Activated CD4-positive, alpha-beta T cell treated with anti-CD3 and anti-CD28 coated beads, Interleukin-2, amount 10 ng/mL, durations not matched to agents 24 days and 14 days (primary cell): ENCODE measurements at places on chromosomes 2 and 18. TPM values are rescaled to one million over a fixed set of nuclear protein-coding genes. Genes with fewer than 3 reads are reported as not detected.
A peak's percentile ranks its signal among the peaks of the same experiment; 100 is the strongest.

RNF144A gene
- total RNA-seq, result 22.1 and 23.0 TPM in 2 replicates

SERPINB13 gene
- not detected in 2 replicates for total RNA-seq

DNA sequence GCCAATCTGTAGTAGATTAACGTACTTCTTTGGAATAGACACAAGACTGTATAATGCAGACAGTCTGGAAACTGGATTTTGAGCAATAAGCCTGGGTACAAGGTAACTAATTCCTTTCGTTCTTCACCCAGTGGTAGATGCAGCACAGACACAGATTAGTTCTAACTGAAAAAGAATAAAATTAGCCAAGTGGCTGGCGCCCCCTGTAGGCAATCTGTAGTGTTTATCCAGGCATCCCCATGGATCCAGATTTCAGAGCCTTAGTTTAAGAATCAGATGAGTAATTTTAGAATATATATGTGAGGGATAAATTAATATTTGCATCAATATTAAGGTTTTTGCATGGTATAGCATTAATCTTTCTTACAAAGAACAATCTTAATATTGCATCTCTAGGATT lies 563.9 kb downstream of the DCC start:
- no peak overlapping the region for H3K4me3 ChIP-seq
- H3K27ac ChIP-seq, result no peak overlapping the region
- H3K4me1 ChIP-seq, result no peaks in the 10 kb centered on the region
- H3K27me3 ChIP-seq, result no peaks in the 10 kb centered on the region

DNA sequence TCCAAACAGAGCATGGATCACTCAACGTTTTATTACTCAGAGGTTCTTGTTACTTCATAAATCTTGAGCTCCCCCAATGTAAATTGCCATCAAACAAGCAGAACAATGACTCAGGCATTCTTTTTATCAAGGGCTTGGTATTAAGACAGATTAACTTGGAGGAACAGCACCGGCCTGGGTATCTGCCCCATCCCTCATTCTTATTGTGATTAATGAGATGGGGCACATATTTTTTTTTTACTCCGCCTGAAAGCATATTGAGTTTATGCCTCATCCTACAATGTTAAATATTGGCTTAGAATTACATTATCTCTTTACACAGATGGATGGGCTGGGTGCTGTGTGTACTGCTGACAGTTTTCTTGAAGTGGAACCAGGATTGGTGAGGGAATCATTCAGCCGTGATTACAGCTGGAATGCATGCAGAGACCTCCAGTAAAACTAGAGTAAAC lies 387.3 kb downstream of the CLIP4 start:
- no peaks in the 10 kb centered on the region for H3K27me3 ChIP-seq
- H3K4me3 ChIP-seq, result no peak overlapping the region
- DNase-seq, result no peak
- no peaks in the 10 kb centered on the region for H3K36me3 ChIP-seq

DNA sequence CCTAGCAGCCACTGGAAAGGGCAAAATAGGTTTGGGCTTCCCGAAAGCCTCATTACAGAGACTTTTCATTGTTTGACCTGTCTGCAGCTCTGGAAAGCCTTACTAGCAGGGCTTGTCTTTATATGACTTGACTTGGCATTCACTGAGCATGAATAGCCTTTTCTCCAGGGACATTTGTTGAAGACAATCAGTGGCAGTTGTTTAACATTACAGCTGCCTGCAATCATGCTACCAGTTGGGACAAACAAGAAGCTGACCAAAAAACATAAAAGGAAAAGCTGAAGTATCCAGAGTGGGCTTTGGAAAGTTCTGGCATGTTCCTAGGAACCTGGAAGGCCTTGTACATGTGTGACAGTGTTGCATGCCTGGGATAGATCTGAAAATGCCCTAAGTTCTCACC lies 121.4 kb downstream of the KCNF1 start:
- H3K4me1 ChIP-seq, result no peaks in the 10 kb centered on the region
- H3K27me3 ChIP-seq, result peaks cover 21% of the 10 kb centered on the region
- H3K27ac ChIP-seq, result no peak overlapping the region
- no peak for DNase-seq
- H3K36me3 ChIP-seq, result no peaks in the 10 kb centered on the region

GRCh38 chr2:171383134-171383533 lies 50.7 kb downstream of the METTL8 start:
- H3K4me3 ChIP-seq, result no peak overlapping the region
- H3K4me1 ChIP-seq, result peaks cover 9% of the 10 kb centered on the region
- no peak overlapping the region for H3K27ac ChIP-seq
- H3K36me3 ChIP-seq, result peaks cover 25% of the 10 kb centered on the region

DNA sequence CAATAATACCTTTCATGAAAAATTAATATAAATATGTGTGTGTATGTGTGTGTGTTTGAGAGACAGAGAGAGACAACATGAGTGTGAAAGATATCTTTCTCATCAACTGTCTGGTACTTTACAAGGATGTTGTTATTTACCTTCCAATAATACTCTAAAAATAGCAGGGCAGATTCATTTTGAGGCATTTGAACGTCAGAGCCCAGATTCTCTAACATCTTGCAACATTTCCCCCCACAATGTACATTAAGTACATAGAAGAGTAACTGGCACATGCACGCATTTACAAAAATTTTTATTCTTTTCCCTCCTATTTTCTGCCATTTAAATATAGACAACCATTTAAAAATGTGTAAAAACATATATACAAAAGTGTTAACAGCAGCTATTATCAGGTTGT lies 100.9 kb downstream of the PID1 start:
- H3K36me3 ChIP-seq, result no peaks in the 10 kb centered on the region
- H3K4me3 ChIP-seq, result no peak overlapping the region
- no peak overlapping the region for H3K27ac ChIP-seq
- no peaks in the 10 kb centered on the region for H3K27me3 ChIP-seq
- no peaks in the 10 kb centered on the region for H3K4me1 ChIP-seq

DNA sequence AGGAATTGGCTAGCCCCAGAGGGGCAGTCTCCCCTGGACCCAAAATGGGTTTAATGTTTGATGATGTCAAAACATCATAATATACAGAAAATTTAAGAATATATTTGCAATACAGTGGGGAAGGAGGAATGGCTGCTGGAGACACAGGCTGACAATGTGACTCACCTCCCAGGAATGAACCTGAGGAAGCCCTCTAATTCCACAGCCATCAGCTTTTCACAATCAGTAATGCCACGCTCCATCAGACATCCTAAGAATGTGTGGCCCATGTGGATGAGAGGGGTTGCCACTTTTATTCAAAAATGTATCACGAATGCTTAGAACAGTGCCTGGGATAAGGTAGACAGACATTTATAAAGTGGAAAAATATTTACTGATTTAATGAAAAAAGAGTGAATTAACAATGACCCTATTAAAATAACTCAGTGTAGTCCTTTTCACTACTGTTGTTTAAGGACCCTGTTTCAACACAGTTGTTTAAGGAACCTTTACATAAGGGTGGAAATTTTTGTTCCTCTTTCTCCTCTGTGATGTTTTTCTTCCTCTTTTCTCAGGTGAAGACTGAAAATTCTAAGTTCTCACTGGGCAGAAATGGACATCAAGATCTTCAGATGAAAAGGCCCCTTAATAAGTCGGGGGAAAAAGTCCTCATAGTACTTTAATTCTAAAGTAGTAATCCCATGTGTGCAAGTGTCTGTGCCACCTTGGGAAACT lies 17.5 kb upstream of the TMEM163 start:
- H3K27me3 ChIP-seq, result peaks cover 18% of the 10 kb centered on the region
- no peak for DNase-seq
- no peak overlapping the region for H3K4me3 ChIP-seq
- H3K4me1 ChIP-seq, result no peaks in the 10 kb centered on the region
- H3K36me3 ChIP-seq, result no peaks in the 10 kb centered on the region

GRCh38 chr2:20196053-20196656 lies 28.8 kb downstream of the SDC1 start:
- H3K4me3 ChIP-seq, result no peak overlapping the region
- H3K36me3 ChIP-seq, result no peaks in the 10 kb centered on the region
- H3K27ac ChIP-seq, result no peak overlapping the region
- DNase-seq, result no peak

DNA sequence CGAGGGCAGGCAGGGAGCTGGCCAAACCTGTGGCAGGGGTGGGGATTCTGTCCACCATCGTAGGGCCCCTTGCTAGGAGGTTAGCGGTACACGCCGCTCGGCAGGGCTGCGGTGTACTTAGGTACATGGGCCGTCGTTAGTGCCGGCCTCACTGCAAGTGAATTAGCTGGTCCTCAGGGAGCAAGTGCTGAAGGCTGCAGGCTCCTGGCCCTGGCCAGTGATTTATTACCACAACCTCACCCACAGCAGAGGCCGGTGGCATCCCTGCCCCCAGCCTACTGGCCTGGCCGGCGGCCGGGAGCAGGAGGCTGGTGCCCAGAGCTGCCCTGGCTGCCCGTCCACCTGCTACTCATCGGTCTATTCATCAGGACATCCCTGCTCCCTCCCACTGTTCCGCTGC lies 19.6 kb upstream of the PTMA start:
- H3K4me3 ChIP-seq, result no peak overlapping the region
- DNase-seq, result no peak
- H3K27me3 ChIP-seq, result peaks cover 3% of the 10 kb centered on the region
- peaks cover 5% of the 10 kb centered on the region for H3K4me1 ChIP-seq
- no peaks in the 10 kb centered on the region for H3K36me3 ChIP-seq

SERPINB4 gene
- total RNA-seq, result not detected in 2 replicates

DNA sequence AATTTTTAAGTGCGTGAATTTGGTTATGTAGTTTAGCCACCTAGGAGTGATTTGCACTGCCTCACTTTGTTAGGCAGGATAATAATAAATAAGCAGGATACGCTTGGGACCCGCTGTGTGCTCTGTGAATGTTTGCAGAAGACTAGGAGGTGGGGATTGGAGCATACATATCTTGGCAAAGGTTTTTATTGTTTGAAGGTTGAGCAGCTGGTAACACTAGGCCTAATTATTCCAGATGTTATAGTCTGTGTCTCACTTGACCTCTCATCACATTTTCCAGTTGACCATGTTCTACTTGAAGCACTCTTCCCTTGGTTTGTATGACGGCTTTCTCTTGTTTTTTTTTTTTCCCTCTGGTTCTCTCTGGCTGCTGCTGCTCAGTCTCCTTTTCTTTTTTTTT lies 42.7 kb downstream of the FHOD3 start:
- no peak overlapping the region for H3K27ac ChIP-seq
- no peak overlapping the region for H3K4me3 ChIP-seq
- no peak for DNase-seq
- no peaks in the 10 kb centered on the region for H3K4me1 ChIP-seq

DNA sequence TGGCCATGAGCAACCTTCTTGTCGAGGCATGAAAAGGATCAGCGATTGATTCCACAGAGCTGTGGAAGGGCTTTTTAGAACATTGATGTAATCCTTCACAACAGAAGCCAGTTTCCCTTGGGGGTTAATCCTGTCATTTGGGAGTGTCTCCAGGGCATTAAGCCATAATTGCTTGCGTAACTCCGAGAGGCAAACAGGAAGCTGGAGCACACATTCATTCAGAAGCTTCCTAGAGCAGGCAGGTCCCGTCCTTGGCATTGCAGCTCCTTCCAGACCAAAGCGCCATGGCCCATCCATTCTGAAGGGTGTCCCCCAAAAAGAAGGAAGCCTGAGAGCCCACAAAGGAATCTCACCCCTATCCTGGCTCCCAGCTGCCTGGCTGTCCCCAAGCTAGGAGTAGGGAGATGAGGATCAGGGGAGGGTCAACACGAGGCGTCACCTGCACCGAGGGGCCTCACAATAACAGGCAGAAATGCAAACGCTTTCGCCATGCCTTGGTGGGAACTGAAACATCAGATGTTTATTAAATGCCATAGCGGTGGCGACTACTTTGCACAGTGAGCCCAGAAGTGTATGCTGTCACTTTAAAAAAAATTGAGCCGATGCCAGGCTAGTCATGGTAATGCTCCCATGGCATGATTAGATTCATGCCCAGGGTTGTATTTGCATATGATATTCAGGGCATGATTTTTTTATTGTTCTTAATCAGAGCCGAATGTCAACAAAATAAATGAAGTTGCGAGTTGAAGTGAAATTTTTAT lies 339.4 kb downstream of the BCL11A start:
- no peak for DNase-seq
- no peak overlapping the region for H3K4me3 ChIP-seq
- H3K4me1 ChIP-seq, result no peaks in the 10 kb centered on the region
- no peaks in the 10 kb centered on the region for H3K27me3 ChIP-seq

DNA sequence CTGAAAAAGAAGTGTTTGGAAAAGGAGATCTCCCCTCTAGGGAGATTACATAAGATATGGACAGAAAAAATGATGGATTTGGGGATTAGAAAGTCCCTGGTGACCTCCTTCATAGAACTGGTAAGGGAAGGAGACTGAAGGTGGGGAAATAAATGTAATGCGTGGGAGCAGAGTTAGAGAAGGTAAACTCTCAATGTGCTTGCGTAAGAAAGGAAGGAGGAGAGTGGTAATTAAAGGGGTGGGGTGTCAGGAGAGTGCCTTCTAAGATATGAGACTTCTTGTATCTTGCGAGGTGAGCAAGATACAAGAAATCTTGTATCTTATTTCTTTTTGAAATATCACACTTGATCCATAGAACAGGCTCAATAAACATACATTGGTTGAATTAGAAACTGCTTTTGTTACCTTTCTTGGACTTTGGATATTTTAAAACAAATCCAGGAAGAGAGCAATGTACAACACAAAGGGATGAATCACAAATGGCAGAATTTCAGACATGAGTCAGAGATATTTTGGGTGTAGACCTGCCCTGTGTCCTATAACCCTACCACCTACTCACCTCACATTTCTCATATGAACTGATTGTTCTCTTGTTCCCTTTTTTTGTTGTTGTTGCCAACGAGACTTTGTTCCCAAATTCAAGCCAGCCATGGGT lies 342.4 kb downstream of the INSIG2 start:
- no peak for DNase-seq
- H3K4me3 ChIP-seq, result no peak overlapping the region
- H3K27ac ChIP-seq, result no peak overlapping the region
- H3K27me3 ChIP-seq, result no peaks in the 10 kb centered on the region
- no peaks in the 10 kb centered on the region for H3K36me3 ChIP-seq

GRCh38 chr18:35027206-35027605 lies 14.0 kb upstream of the MAPRE2 start:
- H3K4me1 ChIP-seq, result peaks cover 39% of the 10 kb centered on the region
- H3K4me3 ChIP-seq, result no peak overlapping the region
- H3K27me3 ChIP-seq, result peaks cover 4% of the 10 kb centered on the region
- DNase-seq, result peak; percentile 62
- no peak overlapping the region for H3K27ac ChIP-seq
- H3K36me3 ChIP-seq, result no peaks in the 10 kb centered on the region

- no peak overlapping the region for H3K27ac ChIP-seq
- no peaks in the 10 kb centered on the region for H3K4me1 ChIP-seq
- peaks cover 2% of the 10 kb centered on the region for H3K27me3 ChIP-seq
- no peak overlapping the region for H3K4me3 ChIP-seq
- no peaks in the 10 kb centered on the region for H3K36me3 ChIP-seq
Measured at GRCh38 chr2:105391058-105391627, 7.7 kb downstream of the FHL2 start.

DNA sequence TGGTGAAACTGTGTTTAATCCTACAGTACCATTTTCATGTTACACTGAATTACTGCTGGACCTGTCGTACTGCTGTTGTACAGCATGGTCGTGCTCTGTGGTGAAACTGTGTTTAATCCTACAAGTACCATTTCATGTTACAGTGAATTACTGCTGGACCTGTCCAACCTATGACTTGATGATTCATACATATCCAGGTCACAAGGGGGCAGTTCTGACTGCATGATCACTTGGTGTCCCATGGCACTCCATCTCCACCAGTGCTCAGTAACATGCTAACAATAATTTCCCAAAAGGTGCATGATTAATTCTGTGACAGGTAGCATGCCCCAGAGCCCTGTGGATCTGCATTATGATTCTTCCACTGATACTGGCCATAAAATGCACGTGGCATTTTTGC lies 101.6 kb downstream of the ADCYAP1 start:
- no peaks in the 10 kb centered on the region for H3K4me1 ChIP-seq
- H3K36me3 ChIP-seq, result no peaks in the 10 kb centered on the region
- H3K27ac ChIP-seq, result no peak overlapping the region
- no peak for DNase-seq
- no peaks in the 10 kb centered on the region for H3K27me3 ChIP-seq

TMEM247 gene
- not detected in 2 replicates for total RNA-seq
